ENCODE measurements at places on chromosomes 4 and X.
A peak's percentile ranks its signal among the peaks of the same experiment; 100 is the strongest.

- no peak for DNase-seq
These were observed 341.9 kb downstream of the CAMK2D start for GRCh38 chr4:113419631-113420030.

DNA sequence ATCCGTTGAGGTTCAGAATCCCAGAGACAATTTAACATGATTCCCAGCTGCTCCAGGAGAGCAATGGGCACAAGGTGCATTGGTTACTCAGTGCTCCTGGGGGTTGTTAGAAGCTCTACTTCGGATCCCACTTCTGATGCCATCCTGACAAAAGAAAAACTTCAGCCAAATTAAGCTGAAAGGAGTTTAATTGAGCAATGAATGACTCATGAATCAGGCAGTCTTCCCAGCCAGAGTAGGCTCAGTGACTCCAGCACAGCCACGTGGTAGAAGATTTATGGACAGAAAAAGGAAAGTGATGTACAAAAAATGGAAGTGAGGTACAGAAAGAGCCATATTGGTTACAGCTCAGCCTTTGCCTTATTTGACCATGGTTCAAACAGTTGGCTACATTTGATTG, 95.7 kb downstream of the PWWP3B start:
- DNase-seq = no peak

- peak; percentile 23 for DNase-seq
These were observed 241.3 kb downstream of the CFAP299 start for GRCh38 chr4:80576796-80577195.

- DNase-seq = no peak
These were observed 32.1 kb downstream of the TAPT1 start for GRCh38 chr4:16194214-16194613.

DNA sequence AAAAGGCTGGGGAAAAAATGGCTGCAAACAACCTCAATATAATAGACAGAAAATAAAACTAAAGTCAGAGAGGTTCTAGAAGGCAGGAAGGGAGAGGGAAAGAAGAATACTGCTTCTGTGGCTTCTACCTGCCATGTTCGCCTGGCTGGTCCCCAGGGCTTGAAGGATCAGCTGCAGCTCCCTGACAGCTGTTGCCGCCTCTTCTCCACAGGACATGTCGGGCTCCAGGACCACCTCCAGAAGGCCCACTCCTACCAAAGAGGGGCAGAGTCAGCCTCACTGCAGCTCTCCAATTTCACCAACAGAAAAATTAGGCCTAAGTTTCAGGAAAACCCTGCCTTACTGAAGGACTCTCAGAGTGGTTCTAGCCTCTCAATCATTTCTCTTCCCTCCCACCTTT, 44.9 kb downstream of the GATB start:
- DNase-seq = no peak

DNA sequence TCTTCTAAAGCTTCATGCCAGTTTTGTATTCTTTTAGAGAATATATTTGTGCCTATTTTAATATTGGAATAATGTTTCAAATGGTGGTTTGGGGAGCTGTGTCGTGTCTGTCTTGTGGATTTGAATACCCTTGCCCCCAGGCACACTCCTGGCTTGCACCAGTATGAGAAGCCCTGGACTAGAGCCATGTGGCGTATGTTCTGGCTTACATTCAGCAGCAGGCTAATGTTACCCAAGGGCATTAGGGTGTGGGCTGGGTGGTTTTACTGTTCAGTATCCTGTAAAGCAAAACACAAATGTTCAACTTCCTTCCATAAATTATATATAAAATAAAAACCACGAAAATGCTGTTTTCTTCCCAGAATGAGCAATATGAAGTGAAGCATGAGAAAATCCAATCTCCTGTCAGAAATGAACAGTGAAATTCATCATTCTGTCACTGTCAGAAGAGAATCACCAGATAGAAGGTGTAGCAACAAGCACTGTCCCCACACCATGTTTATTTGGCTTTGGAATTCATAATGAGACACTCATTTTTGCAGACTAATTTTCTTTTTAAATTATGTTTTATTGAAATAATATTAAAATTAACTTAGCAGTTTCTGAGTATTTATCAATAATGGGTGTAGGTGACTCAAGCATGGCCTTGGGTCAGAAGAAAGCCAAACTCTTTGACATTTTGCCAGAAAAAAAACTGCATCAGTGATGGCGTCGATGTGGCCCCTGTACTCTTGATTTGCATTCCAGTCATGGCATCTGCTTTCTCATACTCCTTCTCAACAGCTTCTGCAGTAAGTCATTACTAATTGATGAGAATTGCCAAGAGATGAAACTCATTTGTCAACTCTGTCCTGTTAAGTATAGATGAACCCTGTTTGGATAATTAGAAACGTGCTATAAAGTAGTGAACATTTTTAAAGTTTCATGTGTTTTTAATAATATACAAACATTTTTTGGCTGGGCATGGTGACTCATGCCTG, 43.8 kb downstream of the WWC2 start:
- DNase-seq = no peak

DNA sequence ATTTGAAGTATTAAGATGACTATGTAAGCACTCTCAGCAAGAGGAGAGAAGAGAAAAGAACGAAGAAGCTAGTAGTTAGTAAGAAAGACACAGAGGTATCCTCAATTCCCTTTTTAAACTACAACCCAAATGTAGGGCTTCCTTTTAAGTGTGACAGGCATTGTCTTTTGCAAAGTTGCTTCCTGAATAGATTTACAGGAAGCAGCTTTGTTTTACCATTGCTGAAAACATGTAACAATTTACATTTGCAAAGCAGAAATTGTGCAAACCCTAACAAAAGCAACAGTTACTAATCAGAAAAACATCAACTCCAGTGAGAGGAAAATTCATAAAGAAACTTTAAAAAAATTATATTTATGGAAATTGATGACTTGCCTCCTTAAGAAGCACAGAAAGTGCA, 96.4 kb downstream of the FAM13A start:
- no peak for DNase-seq

GRCh38 chr4:80459918-80460473, 124.5 kb downstream of the CFAP299 start:
- DNase-seq = no peak

- no peak for DNase-seq
These were observed 44.8 kb downstream of the GAB1 start for GRCh38 chr4:143381189-143382118.

DNA sequence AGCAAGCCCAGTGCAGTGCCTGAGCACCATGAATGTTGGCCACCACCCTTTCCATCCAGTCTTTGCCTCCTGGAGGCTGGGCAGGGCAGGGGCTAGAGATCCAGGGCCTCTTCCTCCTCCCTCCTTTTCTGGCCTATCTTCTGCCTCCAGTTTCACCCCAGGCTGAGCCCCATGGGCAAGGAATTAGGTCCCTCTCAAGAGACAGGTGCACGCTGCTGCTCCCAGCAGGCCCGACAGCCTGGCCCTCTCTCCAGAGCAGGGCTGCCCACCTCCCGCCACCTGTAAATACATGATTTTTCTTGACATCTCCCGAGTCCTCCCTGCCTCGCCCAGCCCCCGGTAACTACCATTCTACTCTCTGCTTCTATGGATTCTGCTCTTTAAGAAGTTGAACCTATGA, 57.2 kb upstream of the PSAPL1 start:
- no peak for DNase-seq

DNA sequence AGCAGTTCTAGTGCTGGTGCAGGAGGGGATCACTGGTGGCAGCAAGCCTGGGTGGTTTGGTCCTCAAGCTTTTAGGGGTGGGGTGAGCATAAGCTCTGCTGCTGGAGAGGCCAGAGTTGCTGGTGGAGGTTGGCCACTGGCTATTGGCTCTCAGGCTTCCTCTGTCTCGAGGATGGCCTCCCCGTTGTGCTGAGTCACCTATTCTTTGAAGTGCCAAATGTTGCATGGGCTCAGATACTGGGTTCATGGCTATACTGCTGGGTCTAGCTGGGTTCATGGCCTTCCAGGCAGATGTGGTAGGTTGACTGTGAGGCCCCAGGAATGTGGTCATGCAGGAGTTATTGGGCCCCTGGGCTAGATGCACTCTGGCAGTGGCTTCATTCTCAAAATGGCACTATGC, 466.3 kb downstream of the NAF1 start:
- DNase-seq = no peak

DNA sequence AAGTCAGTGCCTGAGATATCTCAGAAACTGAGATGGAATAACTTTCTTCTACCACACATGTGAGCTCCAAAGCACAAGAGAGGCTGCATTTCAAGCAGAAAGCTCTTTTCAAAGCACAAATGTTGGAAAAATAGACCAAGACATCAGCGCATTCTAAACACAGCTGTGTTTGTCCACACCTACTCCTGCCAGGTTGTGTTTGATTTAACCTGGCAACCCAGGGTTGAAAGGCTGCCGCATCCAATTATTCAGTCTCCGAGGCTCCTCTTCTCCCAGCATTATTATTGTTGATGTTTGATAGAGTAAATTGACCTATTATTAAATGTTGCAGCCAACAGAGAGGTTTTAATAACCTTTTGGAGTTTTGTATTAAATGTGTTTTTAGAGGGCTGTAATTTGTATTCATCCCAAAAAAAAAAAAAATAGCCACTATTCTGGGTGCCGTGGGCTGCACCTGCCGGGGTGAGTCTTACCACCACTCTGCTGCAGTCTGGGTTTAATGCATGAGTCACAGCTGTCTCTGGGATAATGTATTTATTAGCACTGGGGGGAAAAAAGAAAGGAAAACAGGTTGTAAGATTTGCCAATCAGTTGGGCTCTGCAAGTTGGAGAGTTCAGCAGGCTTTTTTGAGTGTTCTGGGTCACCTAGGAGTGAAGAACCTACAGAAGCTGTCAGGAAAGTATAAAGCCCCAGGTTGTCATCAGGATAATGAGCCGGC, 105.2 kb upstream of the NOCT start:
- peak; percentile 99 for DNase-seq

- no peak for DNase-seq
These were observed 9.1 kb downstream of the IGFBP7 start for GRCh38 chr4:57100979-57101651.

GRCh38 chrX:7362111-7362510, 214.2 kb upstream of the PUDP start:
- no peak for DNase-seq

DNA sequence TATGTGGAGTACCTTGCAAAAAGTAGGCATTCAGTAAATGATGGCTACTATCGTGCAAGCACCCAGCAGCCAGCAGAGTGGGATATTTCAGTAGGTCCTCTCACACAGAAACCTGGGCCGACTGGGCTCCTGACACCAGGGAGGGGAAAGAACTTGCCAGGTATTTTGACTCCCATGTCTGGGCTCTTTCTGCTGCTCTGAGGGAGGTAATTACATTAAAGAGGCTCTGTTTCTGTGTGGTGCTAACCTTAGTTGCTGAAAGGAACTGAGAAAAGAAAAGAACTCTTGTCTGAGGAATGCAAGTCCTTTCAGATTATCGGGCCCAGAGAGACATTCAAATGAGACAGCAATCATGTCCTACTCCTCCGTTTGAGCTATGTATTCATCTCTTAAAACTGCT, 175.8 kb upstream of the MTMR8 start:
- no peak for DNase-seq

DNA sequence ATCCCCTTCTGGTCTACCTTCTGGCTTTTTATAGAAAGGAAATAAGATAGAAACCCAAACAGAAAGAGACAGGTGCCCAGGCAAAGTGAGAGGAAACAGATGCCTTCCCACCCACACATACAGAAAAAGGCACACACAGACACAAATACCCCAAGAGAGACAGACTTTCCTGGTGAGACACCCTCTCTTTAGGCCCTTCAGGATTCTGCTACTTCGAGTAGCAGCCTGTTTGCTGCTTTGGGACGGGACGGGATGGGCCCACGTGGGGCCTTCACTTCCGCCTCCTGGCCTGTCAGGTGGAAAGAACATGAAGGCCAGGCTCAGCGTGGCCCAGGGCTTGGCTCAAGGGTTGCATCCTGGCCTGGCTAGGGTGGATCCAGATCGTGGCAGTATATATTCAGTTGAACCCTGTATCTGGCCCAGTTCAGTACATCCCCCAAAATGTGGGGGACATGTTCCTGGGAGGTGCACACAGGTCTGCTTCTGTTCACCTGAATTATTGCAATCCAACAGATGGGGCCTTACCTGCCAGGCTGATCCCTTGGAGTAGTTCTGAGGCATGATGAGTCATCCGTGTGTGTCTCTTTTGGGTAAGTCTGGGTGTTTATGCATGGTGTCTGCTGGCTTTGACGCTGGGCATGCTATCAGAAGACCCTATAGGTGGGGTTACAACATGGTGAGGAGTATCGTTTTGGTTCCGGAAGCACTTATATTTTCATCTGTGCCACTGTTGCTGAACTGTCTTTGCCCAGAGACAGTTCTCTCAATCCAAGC, 2.4 kb downstream of the ZNF275 start:
- no peak for DNase-seq

DNA sequence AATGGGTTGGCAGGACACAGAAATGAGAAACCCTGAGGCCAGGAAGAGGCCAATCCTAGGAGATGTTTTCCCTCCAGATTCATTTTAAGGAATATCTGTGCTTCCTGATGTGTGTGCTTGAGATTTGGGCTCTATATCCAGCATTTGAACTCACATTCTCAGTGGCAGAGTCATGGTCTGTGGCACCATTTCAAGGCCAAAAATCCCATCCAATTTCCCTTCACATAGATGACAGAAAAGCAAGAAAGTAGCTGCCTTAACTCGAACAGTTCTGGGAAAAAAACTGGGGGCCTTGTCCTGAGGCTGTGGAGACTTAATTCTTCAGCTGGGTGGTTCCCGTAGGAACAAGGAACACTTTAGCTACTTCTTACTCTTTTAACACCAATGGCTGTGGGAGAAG, 27.4 kb downstream of the TAF7L start:
- DNase-seq = no peak

DNA sequence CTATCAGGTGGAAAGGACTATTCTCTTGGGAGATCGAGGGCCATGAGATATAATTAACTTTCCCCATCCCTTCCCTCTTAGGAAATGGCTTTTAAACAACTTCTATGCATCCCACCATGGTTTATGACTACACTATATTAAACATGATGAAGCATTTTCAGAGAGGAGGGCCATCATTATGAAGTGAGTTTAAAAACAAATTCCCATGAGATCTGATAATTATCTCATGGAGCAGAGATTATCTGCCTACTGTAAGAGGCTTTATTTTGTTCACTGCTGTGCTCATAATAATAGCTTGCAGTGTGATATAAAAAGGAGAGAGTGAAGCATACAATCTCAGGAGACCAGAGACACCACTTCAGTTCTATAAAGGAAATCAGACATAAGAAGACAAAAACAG, 330.5 kb upstream of the ZFP42 start:
- DNase-seq = no peak

DNA sequence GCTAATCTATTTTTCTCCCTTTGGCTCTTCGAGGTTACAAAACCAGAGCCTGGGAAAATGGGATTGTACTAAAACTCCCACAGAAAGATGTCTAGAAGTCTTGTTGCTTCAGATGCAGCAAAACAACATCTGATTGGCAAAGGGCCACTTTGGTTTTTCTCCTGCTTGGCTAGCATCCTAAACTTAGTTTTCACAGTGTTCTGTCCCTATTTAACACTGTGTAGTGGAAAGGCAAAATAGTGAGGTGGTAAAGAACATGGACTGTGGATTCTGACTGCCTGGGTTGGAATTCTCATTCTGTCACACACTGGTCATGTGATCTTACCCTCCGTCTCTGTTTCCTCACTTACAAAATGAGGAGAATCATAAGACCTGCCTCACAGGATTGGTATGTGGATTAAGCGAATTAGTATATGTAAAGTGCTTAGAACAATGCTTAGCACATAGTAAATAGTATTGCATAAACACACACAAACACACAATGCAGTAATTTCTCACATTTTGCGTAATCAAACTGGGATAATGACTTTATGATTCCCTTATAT, 23.5 kb downstream of the TIGD2 start:
- no peak for DNase-seq

GRCh38 chr4:142959173-142959572, 113.1 kb upstream of the INPP4B start:
- DNase-seq = no peak

GRCh38 chr4:137614491-137614890, 82.2 kb upstream of the PCDH18 start:
- no peak for DNase-seq
